ENCODE measurements at places on chromosomes 1 and 21.

DNA sequence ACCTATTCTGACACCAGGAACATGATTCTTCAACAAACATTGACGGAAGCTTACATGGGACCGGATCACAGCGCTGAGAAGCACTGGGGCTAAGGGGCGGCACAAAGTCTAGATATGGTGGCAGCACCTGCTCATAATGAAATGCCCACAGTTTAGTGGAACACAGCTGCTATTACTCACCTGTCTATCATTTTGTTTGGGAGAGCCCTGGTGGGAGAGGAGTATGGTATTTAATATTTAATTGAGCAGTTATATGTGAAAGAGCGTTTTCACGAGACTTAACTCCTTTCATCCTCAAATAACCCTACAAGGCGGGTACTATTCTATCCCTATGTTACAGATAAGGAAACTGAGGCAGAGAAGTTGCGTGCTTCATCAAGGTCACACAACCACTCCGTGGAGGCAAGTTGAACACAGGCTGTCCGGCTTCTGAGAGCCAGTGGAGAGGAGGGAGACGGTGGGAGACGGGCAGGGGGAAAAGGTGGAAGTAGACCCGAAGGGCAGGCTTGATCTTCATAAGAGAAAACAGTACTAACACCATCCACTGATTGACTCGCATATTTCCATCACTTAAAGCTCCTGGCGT lies 790 bp upstream of the TSNAX start:
- DNase-seq = no peak

DNA sequence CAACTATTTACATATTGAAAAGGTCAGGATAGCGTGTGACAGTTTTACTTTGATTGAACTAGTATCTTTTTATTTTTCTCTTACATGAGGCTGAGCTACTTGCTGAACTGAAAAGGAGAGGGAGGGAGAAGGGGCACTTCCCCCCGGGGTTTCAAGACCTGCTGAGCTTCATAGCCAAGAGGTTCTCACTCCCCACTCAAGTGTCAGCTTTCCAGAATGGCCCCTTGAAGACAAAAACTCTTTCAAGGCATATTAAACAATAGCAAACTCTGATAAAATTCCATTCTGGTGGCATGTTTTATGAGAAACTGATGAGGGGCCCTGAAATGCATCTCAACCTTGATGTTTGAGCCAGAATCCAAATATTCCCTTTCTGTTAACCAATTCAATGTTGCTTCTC lies 143.0 kb downstream of the KAZN start:
- no peak for DNase-seq

GRCh38 chr1:11328444-11328843 lies 55.4 kb downstream of the UBIAD1 start:
- no peak for DNase-seq

GRCh38 chr21:41928621-41929220 lies 25.1 kb downstream of the C2CD2 start:
- DNase-seq = no peak

DNA sequence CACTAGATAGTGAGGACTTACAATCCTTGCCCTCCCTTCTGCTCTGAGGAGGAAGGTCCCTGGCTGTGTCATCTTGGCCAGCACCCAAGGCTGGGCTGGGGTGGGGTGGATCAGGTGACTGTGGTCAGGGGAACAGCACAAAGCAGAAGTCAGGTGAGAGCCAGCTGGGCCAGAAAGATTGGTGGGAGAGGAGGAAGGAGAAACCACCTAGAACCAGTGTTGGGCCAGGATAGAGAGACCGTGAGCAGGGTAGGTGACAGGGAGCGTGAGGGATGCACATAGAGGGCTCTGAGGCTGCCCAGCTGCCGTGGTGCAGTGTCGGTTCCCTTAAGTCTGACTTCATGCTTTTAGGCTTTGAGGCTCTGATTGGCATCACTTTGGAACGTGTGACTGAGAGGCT lies 22.7 kb downstream of the NCF2 start:
- peak; percentile 84 for DNase-seq

GRCh38 chr21:30839304-30839703 lies 9.7 kb upstream of the KRTAP7-1 start:
- DNase-seq = peak; percentile 52

- peak; percentile 65 for DNase-seq
These were observed 7.3 kb downstream of the GNG4 start for GRCh38 chr1:235642011-235642942.

DNA sequence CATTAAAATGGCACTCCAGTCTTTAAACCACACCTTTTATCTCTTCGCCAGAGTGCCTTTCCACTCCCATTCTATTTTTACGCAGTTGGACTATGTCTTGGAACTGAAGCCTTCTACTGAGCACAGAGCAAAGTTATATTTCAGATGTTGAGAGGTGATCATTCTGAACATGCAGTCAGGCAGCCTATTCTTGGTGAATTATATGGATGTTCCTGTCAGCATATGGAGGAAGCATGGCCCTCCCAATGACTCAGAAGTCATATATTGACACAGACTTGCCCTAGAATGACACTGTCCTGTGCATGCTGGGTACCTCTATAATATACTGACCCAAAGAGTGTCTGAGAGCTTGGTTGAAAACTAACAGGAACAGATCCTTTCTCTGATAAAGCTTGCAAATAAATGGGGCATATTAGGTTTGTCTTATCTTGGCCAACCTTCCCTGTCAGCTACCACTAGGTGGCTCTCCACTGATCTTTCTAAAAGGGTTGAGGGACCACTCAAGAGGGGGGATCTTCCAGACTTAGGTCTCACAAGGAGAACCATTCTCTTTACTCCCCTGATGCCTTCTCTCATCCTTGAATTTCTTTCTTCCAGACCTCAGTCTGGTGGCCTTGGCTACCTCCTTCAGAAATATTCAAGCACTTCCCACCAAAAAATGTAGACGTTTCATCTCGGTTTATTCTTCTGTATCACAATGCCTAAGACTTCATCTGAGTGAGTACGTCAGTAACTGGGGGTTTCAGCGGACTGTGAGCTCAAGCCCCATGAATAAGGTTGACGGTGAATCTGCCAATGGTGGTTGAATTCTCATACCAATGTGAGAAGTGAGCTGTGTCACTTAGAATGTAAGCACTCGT lies 11.8 kb upstream of the ALG14 start:
- DNase-seq = peak; percentile 33

- DNase-seq = no peak
These were observed 36.5 kb downstream of the RLF start for GRCh38 chr1:40197656-40198055.

DNA sequence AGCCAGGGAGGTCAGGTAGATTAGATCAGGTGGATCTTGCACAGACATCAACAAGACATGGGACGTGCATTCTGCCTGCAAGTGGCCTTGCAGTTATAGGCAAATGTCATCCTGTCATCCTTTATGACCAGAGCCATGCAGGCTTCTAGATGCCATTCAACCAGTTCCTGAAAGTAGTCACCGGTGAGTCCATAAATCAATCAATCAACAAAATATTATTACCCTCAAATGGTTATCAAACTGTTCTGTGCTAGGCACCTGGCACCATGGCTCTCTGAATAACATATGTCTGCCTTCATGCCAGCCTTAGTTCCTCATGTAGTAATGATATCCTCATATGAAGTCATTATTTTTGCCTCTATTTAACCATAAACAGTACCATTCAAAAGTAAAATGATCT lies 146.9 kb downstream of the TOMM20 start:
- no peak for DNase-seq

- no peak for DNase-seq
These were observed 20.5 kb downstream of the HSPG2 start for GRCh38 chr1:21916447-21917238.

- no peak for DNase-seq
These were observed 152.3 kb upstream of the RGS18 start for GRCh38 chr1:192005976-192006375.

- DNase-seq = peak; percentile 39
These were observed 1.9 kb downstream of the DHRS3 start for GRCh38 chr1:12615865-12616708.

DNA sequence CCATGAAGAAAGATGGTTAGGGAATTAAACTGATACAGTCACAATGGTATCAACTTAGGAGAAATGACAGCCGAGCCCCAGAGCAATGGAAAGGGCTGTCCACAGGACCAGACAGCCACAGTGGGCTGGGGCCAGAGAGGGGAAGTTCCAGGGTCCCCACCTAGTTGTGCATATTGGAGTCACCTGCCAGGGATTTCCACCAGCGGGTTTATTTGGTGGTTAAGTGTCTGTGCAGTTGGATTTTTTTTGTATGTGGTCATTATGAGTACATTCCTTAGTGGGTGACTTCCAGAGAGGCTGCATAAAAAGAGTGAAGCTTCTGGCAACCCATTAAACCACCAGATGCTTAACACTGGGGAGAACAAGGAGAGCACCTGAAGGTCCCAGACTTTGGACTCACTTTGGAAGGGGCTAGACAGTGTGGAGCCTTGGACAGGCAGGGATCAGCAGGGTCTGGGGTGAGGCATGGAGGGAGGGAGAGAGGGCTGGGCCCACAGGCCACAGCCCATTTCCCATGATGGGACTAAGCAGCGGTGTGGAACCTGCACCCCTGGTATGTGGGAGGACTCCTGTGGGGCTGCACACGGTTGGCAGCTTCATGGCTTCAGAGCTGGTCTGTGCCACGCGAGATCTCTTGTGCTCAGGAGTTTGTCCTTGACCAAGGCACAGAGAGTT lies 7.8 kb upstream of the PTTG1IP start:
- DNase-seq = peak; percentile 29

DNA sequence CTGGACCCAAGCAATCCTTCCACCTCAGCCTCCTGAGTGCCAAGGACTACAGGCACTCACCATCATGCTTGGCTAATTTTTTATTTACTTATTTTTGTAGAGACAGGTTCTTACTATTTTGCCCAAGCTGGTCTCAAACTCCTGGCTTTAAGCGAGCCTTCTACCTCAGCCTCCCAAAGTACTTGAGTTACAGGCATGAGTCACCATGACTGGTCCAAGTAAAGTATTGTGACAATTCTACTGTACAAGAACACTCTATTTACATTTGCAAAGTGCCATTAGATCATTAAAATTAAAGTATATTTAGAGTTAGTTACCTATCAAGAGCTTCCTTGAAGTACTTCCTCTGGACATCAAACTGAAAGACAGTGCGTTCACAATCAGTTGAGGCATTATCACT lies 44.8 kb downstream of the NRDC start:
- peak; percentile 42 for DNase-seq

DNA sequence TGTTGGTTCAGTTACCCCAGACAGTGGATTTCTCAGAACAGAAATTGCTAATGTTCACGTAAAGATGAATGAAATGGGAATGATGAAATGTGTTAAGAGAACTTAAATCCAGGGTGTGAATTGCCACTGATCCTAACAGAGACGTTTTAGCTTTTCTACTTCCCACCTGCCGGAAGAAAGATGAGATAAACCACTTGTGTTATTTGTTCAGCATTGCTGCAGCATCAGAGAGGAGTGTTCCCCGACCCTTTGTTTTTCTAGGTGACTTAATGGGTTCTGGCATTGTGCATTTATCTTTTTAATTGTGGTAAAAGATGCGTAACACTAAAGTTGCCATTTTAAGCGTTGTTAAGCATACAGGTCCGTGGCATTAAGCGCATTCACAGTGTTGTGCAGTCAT lies 122.3 kb downstream of the GALNT2 start:
- DNase-seq = no peak

- DNase-seq = no peak
These were observed 51.2 kb downstream of the RGS4 start for GRCh38 chr1:163120372-163120771.

DNA sequence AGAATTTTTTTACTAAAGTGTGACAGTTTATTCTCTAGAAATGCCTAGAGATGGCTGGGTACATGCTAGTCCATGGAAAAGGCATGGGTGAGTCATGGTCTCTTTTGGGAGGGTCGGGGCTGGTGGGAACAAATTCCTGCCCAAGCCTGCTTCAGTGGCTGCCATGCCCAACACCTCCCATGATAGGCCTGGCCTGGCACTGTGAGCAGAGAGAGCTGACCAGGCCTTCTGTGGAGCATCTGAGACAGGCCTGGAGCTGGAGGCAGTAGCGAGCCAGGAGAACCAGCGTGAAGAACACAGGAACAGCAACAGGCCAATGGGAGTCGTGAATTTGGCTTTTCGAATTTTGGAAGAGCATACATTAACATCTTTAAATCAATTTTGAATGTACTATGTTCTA lies 209.2 kb downstream of the SDCCAG8 start:
- DNase-seq = no peak

DNA sequence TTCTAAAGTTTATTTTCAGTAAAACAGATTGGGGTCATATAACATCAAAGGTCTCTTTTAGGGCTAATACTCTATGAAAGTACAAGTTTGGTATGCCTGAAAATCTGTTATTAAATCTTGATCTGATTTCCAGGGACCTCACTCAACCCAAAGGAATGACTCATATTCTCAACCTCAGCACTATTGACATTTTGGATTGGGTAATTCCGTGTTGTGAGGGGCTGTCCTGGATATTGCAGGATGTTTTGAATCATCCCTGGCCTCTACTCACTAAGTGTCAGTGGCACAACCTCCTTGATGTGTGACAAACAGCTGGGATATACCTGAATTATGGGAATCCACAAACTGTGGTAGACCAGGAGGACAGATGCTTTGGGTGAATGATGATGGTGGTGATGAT lies 51.5 kb upstream of the CYP2J2 start:
- peak; percentile 16 for DNase-seq
